ENCODE measurements at places on chromosomes 1 and 21.

DNA sequence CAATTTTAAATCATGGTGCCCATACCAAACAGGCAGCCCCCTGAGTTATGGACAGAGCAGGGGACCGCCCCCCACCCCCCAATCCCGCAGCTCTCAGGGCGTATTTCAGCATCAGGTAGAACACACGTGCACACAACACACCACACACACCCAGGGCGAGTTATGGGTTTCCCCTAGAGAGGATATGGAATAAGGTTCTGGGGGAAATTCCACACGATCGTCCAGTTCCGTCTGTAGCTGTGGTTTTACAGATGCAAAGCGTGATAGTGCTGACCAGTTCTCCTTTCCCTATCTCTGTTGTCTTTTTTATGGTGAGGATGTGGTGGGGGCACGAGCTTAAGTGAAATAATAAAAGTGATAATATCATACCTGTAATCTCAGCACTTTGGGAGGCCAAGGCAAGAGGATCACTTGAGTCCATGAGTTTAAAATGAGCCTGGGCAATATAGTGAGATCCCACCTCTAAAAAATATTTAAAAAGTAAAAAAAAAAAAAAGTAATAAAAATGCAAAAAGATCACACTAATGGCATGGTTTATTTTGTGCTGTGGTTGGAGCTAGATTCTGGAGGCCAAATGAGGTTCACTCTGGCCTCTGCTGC, 25.1 kb downstream of the C2CD2 start:
- DNase-seq = no peak

DNA sequence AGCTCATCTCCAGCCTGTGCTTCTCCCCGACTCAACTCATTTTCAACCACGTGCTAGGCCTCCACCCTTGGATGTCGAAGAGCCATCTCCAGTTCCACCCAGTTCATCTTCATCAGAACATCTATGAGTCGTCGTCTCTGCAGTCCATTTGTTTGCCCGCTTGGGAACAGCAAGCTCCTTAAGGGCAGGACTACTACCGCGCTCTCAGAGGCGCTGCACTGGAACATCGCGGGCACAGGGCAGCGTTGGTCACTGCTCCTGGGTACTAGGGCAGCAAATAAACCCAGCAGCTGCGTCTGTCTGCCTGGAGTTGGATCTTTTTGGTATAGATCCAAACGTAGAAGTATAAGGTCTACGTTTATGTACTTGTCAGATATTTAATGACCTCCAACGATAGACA, 478 bp upstream of the PRDM2 start:
- no peak for DNase-seq

DNA sequence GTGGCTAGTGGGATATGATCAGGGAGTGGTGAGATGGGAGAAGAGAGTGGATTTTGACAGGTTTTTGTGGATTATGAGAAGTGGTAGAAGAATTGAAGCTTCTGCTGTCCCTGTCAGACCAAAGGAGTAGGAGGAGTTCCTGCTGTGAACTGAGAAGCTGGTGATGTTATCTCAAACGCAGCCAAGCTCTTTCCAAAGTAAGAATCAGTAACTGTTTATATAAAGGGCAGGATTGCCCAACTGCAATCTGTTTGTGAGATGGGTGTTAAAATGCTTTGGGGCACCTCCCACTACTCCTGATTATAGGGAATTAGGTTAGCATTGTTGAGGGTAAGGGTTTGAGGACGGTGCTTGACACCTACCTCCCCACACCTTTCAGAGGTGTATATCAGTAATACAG, 60.5 kb upstream of the USP25 start:
- DNase-seq = no peak

DNA sequence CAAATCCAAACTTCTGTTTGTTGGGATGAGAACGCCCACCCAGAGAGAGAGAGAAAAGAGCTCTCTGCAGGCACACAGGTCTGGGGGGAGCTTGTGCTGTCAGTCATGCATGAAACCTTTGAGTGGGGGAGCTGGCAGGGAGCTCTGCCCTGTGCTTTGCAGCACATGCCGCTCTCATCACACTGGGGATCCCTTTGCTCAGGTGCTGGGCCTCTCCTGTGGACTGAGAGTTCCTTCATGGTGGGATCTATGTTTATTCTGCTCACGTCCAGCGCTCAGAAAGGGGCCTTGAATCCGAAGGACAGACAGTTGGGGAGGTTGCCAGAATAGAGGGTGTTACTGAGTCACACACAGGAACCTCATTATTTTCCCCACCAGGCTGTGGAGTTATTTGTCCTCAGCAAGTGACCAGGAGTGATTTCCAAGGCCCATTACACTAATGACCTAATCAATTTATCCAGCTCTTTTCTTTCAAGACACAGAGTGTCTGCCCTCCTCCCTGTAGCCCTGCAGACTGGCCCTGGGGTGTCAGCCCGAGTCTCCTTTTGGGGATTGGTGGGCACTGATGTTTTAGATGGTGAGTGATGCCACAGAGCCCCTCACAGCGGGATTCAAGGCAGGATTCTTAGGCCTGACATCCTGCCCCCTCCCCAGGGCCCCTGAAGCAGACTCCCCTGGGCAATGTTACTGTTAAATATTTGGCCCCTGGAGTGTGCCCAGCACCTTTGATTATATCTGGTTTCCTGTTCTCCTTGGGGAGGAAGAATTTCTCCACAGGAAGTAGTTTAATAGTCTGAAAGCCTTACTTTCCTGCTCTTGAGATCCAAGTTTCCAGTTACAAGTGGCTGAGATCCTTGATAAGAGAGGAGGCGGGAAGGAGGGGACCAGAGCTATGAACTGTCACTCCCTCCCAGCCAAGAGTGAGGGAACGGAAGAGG, 22.3 kb downstream of the MYBPH start:
- peak; percentile 34 for DNase-seq

DNA sequence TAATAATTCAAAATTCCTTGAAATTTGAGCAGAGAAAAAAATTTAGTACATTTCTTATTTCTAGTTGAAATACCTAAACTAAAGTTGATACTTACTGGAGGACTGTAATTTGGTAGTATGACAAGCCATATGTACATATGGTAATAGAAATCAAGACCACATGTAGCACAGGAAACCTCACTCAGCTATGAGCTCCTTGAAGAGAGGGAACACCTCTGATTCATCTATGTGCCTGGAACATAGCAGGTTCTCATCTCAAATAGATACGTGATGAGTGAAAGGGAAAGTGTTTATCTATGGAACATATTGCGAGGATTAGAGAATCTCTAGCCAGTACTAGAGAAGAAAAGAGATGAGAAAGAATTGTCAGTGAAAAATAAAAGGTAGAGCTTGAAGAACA, 47.9 kb upstream of the GNG4 start:
- no peak for DNase-seq

DNA sequence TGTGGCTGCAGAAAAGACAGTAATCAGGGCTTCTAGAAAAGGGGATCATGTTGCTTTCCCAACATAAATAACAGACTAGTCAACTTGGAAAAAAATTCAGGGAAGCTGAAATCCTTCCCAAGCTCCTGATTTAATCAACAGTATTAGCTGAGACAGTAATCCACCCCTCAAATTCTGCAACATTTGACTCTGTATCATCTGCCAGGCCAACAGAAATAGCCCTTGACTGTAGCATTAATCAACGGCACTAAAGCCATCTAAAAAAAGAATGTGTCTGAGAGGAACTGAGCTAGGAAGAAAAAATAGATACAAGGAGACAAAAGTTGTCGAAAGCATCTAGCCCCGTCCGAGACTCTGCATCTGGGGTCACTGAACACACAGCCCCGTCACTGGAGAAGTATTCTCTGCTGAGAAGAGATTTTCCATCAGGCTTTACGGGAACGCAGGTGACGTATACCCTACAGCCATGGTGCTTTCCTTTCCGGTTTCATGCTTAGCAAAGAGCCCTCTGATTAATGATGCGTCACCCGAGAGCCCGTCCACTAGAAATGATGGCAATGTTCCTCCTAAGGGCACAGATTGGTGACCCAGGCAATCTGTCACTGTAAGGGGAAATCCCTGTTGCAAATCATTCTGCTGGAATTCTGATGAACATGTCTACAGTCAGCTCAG, 42.1 kb upstream of the TP53BP2 start:
- DNase-seq = peak; percentile 77

- DNase-seq = peak; percentile 2
Observed at GRCh38 chr1:193791746-193792145, 605.3 kb upstream of the B3GALT2 start.

DNA sequence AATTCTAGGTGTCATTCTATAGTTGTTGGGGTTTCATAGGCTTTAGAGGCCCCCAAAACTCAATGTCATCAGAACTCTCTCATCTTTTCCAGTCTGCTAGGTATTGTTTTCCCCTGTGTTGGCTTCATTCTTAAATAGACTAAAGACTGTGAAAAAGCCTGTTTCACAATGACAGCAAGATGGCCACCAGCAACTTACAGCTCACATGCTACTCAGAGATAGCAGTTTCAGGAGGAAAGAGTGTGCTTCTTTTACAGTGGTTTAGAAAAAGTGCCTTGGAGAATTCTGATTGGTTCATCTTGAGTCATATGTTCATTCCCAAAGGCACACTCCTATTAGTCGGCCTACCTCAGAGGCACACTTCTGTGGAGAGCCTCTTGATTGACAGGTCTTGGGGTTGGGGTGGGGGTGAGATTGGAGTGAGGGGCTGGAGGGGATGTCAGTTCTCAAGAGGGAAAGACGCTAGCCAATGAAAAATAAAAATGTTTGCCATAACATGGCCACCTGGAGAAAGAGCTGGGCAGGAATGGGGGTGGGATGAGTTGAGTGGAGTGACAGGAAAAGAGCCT, 8.5 kb downstream of the IL23R start:
- DNase-seq = no peak

DNA sequence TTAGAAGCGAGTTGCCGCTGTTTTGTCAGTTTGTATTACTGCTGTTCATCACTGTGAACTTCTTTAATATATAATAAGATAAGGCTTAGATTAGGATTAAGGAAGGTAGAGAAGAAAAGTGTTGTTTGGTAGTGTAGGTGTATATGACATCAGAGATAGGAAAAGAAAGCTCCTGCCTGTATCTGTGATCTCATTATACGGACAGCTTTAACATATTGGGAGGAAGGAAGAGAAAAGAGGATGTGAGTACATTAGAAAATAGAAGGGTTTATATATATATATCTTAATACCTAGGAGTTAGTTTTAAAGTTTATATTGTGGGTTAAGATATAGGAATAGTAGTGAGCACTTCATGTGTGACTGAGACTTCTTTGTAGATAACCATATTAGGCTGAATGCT, 71.0 kb downstream of the RALGPS2 start:
- DNase-seq = no peak
